GM12865 (cell line): ENCODE measurements at places on chromosomes 11 and 22.

- DNase-seq: no peak
These were observed 123.9 kb upstream of the OPCML start for GRCh38 chr11:133656082-133656635.

- no peak for DNase-seq
These were observed 94.0 kb downstream of the NTM start for GRCh38 chr11:131464461-131464860.

- peak; percentile 67 for DNase-seq
These were observed 935 bp downstream of the QSER1 start for GRCh38 chr11:32893343-32894148.

- no peak for DNase-seq
These were observed 101.7 kb downstream of the ADAMTS15 start for GRCh38 chr11:130550150-130550549.

DNA sequence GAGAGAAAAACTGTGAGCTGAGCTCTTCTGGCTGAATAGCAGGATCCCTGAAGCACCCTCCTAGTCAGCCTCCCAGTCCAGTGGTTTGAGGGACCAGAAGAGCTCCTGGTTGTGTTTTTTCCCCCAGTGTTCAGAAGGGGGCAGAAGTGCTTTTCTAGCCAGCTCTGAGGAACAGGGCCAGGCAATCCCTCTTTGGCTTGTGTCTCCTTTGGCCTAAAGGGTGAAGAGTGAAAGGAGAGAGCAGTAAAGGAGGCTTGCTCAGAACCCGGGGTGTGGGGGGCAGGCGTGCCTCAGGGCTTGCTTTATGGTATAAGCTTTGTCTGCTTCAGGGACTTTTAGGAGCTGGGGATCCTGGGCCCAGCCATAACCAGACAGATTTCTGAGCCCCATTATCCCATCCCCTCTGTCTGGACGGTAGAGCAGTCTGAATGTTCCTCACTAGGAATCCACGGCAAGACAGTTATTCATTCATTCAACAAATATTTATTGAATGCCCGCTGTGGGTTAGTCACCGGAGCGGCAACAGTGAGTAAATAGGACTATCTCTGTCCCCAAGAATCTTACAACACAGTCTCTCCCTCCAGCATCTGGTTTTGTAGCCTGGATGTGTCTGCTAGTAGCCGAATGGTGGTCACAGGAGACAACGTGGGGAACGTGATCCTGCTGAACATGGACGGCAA, 14.5 kb downstream of the ACP2 start:
- no peak for DNase-seq

- DNase-seq: peak; percentile 29
These were observed 31.0 kb downstream of the PACS1 start for GRCh38 chr11:66101066-66101464.

DNA sequence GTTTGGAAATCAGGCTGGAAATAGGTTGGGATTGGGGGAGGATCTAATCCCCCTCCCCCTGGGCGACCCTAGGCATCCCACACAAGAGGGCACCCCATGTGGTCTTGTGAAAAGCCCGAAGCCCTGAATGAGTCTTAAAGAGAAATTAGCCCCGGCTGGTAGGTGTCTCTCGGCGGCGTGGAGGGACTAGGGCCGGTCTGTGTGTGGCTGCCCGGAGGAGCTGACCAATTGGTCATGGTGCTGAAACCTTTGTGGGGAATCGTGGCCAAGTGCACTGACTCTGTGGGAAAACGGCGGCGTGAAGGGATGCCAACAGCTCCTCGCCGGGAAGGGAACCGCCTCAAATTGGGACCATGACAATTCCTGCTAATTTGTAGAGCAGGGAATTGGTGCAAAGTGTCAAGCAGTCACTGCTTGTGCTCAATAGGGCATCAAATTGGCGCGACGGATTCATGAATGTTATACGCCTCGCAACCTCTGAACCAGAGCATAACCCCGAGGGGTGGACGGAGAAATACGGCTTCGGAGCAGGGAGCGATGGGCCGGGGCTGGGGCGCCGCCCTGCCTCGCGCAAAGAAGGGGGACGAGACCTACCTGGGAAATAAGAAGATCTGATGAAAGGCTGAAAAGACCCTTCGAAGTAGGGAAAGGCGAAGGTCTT, 1.5 kb downstream of the DBX1 start:
- peak; percentile 12 for DNase-seq

DNA sequence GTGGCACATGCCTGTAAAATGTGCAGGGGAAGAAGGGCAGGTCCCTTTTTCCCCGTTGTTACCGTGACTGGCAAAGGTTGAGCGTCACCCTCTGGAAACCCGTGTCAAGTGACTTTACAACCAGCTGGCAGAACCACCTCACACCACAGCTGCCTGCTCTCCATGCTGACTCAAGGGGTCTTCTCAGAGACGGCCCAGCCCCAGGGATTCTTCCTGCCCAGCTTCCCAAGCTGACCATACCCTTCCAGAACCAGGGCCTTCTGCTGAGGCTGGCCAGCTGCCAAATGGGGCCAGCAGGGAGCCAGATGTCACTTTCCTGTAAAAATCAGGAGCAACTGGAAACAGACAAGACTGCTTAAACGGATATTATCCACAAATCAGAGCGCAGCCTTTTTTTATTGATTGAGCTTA, 6.3 kb downstream of the PC start:
- no peak for DNase-seq

DNA sequence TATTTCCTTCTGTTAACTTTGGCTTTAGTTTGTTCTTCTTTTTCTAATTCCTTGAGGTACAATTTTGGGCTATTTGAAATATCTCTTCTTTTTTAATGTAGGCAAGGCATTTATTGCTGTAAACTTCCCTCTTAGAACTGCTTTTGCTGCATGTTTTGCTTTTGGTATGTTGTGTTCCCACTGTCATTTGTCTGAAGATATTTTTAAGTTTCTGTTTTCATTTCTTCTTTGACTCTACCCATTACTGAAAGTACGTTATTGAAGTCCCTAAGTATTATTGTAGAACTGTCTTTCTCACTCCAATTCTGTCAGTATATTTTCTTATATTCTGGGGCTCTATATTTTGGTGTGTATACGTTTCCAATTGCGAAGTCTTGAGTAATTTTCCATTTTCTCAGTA, 77.9 kb downstream of the KCNQ1OT1 start:
- peak; percentile 51 for DNase-seq

DNA sequence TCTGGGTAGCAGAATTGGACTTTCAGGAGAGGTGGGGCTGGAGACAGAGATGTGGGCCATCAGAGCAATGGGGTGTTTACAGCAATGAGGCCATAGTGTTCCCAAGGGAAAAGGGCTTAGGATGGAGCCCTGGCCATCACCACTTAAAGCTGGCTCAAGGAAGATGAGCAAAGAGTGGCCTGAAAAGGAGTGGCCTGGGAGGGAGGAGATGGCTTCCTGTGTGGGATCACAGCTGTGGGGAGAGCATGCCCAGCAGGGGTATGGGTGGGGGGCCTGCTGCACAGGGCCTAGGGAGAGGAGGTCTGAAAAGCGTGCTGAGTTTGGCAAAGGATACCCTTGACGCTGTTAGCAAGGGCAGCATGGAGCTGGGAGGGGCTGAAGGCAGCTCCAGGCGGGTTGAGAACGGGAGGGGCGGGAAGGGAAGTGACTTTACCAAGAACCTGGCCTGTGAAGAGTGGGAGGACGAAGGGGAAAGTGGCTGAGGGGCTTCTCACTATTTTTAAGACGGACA, 13.9 kb downstream of the LRRC32 start:
- DNase-seq: no peak

DNA sequence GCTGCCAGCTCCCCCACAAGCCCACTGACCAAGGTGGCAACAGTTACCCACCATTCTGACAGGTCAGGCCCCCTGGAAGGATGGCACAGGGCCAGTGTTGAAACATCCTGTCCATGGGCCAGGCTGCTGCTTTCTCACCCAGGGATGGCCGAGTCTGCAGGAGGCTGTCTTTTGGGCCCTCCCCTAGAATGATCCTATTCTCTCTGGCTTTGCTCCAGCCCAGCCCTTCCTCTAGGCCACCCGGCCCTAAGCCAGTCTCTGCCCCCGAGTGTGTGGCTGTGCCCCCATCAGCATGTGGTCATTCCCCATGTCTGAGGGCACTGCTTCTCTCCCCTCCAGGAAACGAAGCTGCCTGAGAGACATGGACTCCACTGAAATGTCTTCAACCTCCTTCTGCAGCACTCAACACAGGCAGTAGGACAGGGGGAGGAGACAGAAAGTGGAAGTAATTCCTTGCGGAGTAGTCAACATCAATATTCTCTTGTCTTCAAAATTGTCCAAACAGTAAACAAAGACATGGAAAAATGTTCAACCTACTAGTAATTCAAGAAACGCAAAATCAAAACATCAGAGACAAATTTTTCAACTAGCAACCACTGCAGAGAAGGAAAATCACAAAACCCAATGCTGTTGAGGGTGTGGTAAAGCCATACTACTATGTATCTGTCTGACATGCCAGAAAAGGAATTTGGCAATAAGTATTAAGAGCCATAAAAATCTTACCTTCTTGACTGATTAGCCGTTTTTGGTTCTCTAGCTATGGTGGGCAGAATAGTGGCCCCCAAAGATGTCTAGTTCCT, 5.1 kb upstream of the SCARF2 start:
- no peak for DNase-seq

GRCh38 chr22:46072981-46073682, 77.2 kb upstream of the PPARA start:
- DNase-seq: no peak

DNA sequence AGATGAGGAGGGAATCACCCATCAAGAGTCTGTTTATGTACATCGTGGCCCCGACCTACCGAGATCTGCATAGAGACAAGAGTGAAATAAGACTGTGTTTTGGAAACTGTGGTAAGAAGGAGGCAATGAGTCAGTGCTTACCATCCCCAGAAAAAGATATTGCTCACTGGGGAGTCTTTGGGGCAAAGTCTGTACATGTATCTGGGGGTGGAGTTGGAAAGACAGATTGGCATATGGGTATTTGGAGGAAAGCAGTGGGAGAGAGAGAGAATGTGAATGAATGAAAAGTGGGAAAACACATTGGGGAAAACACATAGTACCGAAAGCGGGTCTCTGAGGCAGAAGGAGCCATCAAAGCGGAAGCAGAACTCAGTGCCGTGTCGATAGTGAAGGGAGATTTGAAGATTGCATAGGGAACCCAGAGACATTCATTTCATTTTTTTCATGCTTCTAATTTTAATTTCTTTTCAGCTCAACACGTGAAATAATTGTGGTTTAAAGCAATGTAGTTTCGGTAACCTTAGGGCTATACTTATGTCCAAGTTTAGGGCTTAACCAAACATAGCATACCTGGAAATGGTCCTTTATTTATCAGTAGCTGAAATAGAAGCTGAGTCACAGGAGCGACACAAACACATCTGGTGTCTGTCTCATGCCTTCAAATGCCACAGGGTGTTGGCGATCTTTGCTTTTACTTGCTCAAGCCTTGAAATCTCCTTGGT, 98.6 kb upstream of the CD44 start:
- DNase-seq: peak; percentile 87

DNA sequence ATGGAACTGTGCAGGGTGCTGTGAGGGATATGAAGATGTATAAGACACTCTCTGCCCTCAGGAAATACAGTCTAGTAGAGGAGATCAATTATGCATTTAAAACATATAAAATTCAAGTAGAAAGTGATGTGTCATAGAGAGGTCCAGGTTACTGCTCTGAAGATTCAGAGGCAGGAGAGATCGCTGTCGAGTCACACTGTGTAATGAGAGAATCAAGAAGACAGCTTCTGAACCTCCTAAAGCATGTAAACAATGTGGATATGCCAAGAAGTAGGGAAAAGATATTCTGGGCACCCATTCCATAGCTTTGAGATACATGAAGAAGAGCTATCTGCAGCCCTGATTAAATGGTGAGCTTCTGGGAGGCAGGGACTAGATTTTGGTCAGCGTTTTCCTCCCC, 16.7 kb downstream of the SSH3 start:
- no peak for DNase-seq

DNA sequence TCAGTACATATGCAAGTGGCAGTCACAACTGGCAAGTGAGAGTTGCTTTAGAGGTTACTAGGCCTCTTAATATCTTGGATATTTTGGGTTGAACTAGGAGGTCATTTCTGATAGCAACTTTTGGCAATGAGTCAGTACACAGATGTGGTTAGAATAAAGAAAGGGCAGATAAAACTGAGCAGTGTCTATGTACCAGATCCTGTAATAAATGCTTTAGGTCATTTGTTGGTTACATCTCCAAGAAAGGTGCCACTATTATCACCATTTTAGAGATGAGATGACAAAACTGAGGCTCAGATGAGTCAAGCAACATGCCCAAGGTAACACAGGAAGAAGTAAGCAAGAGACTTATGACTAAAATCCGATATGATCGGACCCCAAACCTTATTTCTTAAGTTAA, 25.0 kb downstream of the MAML2 start:
- peak; percentile 17 for DNase-seq

DNA sequence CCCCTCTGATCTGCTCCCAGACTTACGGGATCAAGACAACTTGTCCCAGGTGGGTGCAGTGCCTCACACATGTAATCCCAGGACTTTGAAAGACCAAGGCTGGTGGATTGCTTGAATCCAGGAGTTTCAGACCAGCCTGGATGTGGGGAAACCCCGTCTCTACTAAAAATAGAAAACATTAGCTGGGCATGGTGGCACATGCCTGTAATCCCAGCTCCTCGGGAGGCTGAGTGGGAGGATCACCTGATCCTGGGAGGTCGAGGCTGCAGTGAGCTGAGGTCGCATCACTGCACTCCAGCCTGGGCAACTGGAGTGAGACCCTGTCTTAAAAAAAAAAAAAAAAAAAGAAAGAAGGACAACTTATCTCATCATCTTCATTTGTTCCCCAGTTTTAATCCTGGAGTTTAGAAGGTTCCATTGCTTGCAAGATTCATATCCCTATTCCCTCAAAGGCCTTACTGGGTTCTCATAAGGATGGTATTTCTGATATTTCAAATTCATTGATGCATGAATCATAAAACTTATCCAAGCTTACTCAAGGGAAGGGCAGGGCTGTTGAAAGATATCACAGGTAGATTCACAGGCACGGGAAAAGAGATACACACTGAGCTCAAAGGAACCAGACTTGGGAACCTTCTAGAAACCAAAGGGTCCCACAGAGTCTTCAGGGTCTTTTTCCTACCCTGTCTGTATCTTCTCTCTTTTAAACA, 14.6 kb downstream of the ENDOD1 start:
- no peak for DNase-seq

GRCh38 chr11:125923012-125923579, 18.8 kb downstream of the DDX25 start:
- DNase-seq: peak; percentile 75

DNA sequence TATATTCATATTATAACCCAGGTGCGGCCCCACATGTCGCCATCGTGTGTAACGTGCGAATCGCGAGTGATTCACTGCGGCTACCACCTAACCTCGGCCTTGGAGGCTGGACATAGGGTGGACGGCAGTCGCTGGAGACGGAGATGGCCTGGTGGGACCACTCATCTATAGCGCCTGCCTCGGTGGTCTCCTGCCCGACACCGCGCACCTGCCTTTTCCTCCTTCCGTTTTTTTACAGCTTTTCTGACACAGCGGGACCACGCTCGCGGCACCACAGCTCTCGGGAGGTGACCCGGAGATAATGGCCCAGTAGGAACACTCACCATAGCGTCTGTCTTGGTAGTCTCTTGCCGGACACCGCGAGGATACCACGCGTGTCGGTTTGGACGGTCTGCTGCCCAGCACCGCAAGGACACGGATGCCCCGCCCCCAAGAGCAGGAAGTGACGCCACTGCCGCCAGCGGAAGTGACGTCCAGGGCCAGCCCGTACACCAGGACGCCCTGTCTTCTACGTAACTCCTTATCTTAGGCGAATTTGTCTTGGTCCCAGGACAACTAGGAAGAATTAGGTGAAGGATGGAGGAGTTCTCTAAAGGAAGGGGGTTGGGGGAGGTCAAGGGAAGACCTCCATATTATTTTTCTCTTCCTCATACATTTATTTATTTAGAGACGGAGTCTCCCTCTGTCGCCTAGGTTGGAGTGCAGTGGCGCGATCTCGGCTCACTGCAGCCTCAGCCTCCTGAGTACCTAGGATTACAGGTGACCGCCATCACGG, 6.4 kb downstream of the SNU13 start:
- DNase-seq: peak; percentile 88

GRCh38 chr11:27807596-27807995, 107.3 kb upstream of the BDNF start:
- DNase-seq: no peak
